ENCODE measurements at places on chromosomes 2 and 18.

- DNase-seq: no peak
These were observed 135.8 kb upstream of the FN1 start for GRCh38 chr2:215571689-215572088.

GRCh38 chr2:204135752-204136151 lies 199.2 kb downstream of the ICOS start:
- DNase-seq: no peak

- DNase-seq: no peak
These were observed 26.3 kb downstream of the DHRS9 start for GRCh38 chr2:169095621-169096105.

DNA sequence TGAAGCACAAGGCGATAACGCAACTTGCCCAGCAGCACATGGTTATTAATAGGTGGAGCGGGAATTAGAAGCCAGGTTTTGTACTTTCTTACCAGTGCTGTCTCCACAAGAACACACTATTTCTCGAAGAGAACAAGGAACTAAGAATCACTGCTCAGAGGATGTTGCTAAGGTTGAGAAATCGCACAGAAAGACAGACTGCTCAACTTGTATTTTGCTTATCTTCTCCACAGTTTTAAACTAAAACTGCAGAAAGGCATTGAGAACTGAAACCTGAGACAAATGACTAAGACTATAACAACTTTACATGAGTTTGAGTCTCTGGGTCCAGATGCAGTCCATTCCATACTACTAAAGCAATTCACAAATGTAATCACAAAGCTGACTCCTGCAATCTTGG lies 6.2 kb downstream of the PRKD3 start:
- DNase-seq: no peak

- no peak for DNase-seq
These were observed 14.1 kb downstream of the MEMO1 start for GRCh38 chr2:31996571-31997150.

GRCh38 chr2:1803217-1804110 lies 59.1 kb upstream of the PXDN start:
- no peak for DNase-seq

- no peak for DNase-seq
These were observed 154.2 kb downstream of the ATAD2B start for GRCh38 chr2:23772684-23773083.

DNA sequence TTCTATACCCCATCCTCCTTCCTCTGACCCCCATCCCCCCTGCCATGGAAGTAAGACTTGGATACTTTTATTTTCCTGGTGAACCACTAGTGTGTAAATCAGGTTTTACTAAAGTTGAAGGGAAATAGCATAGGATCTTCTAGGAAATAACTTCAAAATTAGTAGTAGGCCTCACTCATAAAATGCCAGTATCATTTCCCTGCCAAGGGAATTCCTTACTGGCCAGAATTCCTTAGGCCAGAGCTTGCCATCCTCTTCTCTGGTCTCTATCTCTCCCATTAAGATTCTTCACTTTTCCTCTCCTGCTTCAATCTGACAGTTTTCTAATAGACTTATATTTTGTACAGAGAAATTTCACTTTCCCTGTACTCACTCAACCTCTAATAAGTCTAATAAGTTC lies 322.8 kb upstream of the TANK start:
- no peak for DNase-seq

- no peak for DNase-seq
These were observed 293.1 kb upstream of the ERBB4 start for GRCh38 chr2:212831671-212832199.

- DNase-seq: no peak
These were observed 2.4 kb downstream of the LRRFIP1 start for GRCh38 chr2:237629739-237630138.

- DNase-seq: no peak
These were observed 102.3 kb downstream of the ZBTB7C start for GRCh38 chr18:48306838-48307237.

- DNase-seq: no peak
These were observed 556.3 kb downstream of the NUP35 start for GRCh38 chr2:183680573-183680972.

- DNase-seq: no peak
These were observed 7.4 kb upstream of the GCG start for GRCh38 chr2:162159446-162159845.

DNA sequence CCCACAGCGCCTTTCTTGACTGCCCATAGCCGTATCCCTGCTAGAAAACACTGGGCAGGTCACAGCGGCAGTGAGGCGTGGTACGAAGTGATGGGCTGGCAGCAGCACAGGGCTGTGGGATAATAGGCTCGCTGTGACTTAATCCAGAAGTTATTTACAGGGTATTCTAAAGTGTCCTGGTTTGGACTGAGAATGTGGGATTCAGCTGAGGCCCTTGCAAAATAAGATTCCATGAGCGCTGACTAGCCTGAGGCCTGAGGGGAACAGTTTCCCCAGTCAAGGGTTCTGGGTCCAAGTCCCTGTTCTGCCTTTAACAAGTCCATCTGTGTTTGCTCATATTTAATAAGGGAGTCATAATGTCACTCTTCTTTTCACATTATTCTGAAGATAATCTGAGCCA lies 34.6 kb downstream of the SETBP1 start:
- no peak for DNase-seq

DNA sequence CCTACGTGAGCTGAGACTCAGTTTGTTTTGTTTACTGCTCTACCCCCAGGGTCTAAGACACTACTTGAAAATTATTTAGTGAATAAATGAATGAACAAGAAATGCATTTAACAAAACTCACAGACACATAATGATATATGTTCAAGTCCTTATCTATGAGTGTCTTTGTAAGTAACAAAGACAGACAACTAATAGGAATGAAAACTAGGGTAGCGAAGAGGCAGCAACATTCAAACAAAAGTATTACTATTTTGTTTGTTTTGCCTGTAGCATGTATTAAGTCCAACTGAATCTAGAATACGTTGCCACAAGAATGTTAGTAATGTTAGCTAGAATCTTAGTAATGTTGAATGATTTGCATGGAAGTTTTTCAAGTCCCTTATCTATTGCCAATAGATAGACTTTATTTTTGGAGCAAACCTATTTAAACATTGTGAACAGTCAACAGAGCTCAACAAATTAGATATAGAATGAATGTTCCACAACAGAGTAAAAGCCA lies 144.8 kb upstream of the VWC2L start:
- no peak for DNase-seq

DNA sequence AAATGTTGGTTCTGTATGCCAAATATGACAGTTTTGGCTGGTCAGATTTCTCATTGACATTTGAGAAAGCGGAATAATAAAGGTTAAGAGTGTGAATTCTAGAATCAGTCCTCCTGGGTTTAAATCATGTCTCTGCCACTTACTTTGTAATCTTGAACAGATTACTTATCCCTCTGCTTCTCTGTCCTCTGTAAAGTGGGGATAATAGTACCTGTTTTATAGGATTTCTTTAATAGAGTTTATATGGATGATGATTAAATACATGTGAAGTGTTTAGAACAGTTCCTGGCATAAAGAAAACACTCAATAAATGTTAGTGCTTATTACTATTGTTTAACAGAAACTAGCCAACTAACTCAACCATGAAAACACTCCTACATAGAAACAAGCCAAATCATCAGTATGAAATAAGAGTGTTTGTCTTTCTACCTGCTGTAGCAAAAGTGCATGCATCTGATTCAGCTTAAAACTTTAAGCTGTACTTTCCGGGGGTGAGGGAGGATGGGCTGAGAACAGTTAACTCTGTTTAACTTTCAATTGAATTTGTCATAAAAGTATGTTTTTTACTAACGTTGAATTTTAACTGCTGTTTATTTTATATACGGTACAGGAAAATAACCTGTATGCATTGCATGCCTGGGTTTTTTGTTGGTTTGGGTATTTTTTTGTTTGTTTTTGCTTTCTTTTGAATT lies 6.8 kb downstream of the HTR2B start:
- DNase-seq: no peak

DNA sequence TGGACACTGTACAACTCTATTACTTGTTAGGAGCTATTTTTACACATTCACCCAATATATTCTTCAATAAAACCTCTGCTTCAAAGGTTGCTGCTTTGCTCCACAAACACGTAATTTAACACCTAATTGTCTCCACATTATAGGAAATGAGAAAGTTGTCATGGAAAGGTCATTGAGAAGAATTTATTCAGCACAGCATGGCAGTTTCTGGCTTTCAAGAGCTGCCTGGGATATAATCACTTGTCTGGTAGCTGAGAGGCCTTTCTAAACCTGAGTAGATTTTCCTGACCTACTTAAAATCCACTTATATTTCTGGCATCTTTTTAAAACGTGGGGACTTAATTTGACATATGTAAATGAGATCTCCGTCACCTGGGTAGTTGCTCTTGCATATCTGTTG lies 216.1 kb downstream of the ZNF804A start:
- DNase-seq: no peak

GRCh38 chr2:36307441-36307840 lies 48.1 kb upstream of the CRIM1 start:
- no peak for DNase-seq

- DNase-seq: peak; percentile 14
These were observed 66.8 kb upstream of the DNER start for GRCh38 chr2:229780856-229781773.

GRCh38 chr18:23095463-23095862 lies 39.8 kb upstream of the CABLES1 start:
- no peak for DNase-seq

- no peak for DNase-seq
These were observed 406.1 kb upstream of the SOX11 start for GRCh38 chr2:5285872-5286769.

- no peak for DNase-seq
These were observed 239.9 kb downstream of the DSEL start for GRCh38 chr18:67276638-67277037.
